ENCODE measurements at places on chromosomes 13 and 19.

DNA sequence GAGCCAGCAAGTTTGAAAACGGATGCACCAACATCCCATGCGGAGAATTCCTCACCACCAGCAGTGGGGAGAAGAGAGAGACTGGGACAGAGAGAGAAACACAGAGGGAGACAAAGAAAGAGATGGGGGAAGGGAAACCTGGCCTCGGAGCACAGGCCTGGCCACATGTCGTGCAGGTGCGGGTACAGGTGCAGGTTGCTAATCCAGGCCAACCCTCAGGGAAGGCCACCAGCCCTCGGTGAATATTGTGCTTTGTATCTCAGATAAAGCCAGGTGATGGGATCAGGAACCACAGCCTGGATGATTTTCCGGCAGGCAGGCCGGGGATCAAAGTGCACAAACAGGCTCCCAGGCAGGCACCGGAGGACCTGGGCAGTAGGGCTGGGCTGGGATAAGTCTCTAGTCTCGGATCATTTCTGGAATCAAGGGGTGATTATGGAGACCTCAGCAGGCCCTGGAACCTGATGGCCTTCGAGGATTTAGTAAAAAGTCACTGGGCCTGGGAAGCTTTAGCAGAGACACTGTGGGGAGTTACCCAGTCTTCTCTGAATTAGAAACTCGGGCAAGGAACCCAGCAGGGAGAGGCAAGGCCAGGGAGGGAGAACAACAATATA, 3.7 kb downstream of the GAS6 start:
- DNase-seq: no peak

DNA sequence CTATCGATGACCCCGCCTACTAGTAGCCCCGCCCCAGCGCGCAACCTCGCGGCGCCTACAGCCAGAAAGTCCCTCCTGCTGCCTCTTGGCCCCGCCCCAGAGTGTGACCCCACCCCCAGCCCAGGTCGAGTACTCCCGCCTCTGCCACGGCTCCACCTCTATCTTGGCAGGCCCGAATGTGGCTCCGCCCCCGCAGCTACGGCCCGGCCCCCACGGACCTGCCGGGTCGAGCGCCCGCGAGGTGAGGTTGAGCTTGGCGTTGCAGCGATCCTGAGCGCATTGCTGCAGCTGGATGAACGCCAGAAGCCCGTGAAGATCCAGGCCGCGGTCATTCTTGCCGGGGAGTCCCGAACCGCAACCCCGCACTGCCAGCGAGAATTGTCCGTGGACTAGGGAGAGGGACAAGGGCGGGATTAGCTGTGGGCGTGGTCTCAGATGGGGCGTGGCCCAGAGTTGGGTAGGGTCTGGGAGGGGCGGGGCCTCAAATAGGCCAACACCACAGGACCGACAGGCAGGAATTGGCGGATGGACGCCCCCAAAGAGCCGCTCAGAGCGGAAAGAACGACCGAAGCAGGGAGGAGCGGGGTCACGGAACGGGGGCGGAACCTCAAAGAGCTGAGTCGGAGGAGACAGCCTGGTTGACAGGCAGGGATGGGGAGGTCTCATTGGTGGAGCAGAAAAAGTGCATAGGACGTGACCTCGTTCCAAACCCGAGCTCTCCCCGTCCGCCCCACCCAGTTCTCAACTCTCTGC, 1.9 kb downstream of the LYPD3 start:
- DNase-seq: peak; percentile 97

DNA sequence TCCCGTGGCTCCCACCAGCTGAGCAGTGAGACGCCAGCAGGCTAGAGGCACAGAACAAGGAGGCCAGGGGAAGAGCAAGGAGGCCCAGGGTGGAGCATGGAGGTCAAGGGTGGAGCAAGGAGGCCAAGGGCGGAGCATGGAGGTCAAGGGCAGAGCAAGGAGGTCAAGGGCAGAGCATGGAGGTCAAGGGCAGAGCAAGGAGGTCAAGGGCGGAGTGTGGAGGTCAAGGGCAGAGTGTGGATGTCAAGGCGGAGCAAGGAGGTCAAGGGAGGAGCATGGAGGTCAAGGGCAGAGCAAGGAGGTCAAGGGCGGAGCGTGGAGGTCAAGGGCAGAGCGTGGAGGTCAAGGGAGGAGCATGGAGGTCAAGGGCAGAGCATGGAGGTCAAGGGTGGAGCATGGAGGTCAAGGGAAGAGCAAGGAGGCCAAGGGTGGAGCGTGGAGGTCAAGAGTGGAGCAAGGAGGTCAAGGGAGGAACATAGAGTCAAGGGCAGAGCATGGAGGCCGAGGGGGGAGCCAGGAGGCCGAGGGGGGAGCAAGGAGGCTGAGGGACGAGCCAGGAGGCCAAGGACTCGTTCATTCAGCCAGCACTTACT, 27.7 kb downstream of the DPF1 start:
- no peak for DNase-seq

DNA sequence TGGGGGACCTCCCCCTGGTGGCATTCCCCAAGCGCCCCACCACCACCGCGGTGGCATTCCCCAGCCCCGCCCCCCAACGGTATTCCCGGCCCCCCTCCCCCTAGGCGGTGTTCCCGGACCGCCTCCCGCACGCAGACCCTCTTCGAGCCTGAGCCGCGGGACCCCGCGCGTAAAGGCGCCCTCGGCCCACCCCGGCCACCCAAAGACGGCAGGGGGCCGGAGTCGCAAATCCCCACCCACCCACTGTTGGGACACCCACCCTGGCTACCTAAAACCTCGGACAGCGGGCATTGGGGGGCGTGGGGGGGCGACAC, 22.4 kb downstream of the OLFM2 start:
- DNase-seq: no peak

- no peak for DNase-seq
Observed at GRCh38 chr13:37656247-37656940, 57.8 kb upstream of the POSTN start.

- DNase-seq: no peak
Observed at GRCh38 chr13:80668452-80668851, 327.5 kb upstream of the SPRY2 start.

GRCh38 chr13:24261566-24261965, 47.8 kb upstream of the C1QTNF9 start:
- DNase-seq: no peak

DNA sequence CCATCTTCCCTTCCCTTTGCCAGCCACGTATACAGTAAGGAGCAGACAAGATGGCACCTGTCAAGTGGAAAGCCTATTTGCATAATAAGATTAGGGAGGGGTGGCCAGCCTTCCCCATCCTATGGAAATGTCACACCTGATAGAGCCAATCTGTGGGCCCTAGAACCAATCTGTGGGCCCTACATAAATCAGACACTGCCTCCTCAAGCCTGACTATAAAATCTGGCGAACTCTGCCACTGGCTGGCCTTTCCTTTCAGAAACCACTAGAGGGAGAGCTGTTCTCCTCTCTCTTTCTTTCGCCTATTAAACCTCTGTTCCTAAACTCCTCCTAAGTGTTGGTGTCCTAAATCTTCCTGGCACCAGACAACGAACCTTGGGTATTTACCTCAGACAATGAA, 231.5 kb upstream of the KLHL1 start:
- DNase-seq: no peak

GRCh38 chr19:13018035-13018914, 23.0 kb downstream of the NFIX start:
- no peak for DNase-seq

GRCh38 chr13:46614582-46614981, 61.6 kb downstream of the LRCH1 start:
- no peak for DNase-seq

DNA sequence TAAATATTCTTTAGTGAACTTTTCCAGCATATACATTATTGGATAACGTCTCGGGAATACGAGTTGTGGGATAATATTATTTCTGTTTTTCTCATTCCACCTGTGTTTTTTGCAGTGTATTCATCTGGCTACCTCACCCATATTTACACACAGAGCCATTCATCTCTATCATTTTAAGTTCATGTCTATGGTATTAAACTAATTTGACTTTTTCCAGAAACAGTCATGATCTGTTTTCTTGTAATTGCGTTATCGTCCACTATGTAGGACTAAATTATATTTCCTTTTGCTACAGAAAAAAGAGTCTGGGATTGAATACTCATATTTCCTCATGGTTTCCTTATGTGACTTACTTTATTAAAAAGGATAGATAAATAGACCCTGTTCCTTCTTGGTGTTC, 2.7 kb downstream of the ATP11A start:
- no peak for DNase-seq

DNA sequence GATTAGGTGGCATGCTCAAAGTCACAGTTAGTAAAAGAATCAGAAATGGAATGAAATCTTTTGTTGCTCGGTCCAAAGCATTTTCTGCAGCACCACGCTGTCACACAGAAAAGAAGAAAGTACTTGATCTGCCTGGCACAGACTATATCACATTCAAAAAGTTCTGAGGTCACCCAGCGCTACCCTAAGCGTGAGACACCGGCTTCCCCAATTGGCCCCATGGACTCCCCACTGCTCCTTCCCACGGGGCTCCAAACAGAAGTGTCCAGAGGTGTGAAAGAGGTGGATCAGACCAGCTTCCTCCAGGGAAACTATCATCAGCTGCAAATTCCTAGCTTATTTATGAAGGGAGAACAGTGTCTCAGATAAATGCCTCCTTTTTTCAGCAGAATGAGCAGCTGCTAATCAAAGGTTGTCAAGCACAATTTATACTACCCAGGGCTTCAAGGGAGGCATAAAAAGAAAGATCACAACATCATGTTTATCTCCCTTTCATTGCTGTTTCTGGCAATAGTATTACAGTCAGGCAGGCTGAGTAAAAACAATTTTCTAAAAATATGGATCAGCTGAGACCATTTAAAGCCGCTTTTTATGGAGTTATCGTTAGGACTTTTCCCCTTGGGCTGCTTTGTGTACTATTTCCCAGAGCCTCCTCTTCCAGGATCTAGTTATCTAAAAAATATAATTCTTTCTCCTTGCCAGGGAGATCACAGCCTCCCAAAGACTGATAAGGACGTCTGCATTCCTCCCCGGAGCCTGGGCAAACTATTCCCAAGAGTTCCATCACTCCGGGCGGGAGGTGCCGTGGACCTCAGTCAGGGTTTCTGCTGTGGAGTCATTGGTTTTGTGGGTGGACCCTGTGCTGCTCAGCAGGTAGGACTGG, 208.0 kb downstream of the LHFPL6 start:
- DNase-seq: no peak

GRCh38 chr19:16371540-16371986, 46.9 kb downstream of the KLF2 start:
- no peak for DNase-seq

- DNase-seq: no peak
Observed at GRCh38 chr19:16795731-16796130, 33.5 kb upstream of the SIN3B start.

- DNase-seq: no peak
Observed at GRCh38 chr13:75308222-75308621, 173.7 kb downstream of the TBC1D4 start.

GRCh38 chr13:110123041-110123809, 183.7 kb downstream of the COL4A1 start:
- no peak for DNase-seq

- DNase-seq: no peak
Observed at GRCh38 chr13:36666477-36667229, 7.2 kb upstream of the SERTM1 start.

GRCh38 chr13:80437231-80437630, 96.3 kb upstream of the SPRY2 start:
- DNase-seq: no peak

GRCh38 chr13:94109715-94110374, 369.6 kb downstream of the DCT start:
- DNase-seq: no peak

DNA sequence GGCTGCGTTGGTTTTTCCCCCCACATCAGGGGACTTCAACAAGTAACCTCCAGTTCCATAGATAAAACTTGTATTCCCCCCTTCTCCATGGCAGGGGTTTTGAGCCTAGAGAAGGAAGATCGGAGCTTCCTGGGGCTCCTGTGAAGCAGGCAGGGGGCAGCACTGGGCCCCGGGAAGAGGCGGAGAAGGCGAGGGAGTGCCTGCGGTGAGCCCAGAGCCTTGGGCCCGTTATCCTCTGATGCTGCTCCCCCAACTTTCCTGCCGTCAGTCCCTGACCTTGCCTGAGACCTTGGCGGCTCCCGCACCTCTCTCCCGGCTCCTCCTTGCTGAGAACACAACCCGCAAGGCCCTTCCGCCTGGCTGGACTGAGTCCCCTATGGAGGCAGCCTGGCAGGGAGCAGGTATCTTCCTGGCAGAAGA, 2.5 kb downstream of the LIPE start:
- no peak for DNase-seq

GRCh38 chr13:91482427-91482826, 84.0 kb downstream of the GPC5 start:
- no peak for DNase-seq

- no peak for DNase-seq
Observed at GRCh38 chr13:92436924-92437323, 789.7 kb upstream of the GPC6 start.

DNA sequence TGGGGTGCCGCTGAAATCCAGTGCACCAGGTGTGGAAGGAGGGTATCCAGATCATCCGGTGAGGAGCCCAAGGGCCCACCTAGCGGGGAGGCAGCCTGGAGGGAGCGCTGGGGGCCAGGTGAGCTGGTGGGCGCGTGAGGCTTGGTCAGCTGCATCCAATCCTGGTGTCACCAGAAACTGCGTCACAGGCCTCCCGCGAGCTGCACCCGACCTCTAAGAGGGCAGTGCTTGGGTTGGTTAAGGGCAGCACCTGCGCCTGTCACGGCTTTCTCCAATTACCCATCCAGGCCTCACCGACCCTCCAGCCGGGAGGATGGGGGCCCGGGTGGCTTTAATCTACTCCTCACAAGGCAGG, 284 bp downstream of the RNF17 start:
- DNase-seq: no peak

- DNase-seq: no peak
Observed at GRCh38 chr13:44573071-44573470, 3.1 kb downstream of the TSC22D1 start.

DNA sequence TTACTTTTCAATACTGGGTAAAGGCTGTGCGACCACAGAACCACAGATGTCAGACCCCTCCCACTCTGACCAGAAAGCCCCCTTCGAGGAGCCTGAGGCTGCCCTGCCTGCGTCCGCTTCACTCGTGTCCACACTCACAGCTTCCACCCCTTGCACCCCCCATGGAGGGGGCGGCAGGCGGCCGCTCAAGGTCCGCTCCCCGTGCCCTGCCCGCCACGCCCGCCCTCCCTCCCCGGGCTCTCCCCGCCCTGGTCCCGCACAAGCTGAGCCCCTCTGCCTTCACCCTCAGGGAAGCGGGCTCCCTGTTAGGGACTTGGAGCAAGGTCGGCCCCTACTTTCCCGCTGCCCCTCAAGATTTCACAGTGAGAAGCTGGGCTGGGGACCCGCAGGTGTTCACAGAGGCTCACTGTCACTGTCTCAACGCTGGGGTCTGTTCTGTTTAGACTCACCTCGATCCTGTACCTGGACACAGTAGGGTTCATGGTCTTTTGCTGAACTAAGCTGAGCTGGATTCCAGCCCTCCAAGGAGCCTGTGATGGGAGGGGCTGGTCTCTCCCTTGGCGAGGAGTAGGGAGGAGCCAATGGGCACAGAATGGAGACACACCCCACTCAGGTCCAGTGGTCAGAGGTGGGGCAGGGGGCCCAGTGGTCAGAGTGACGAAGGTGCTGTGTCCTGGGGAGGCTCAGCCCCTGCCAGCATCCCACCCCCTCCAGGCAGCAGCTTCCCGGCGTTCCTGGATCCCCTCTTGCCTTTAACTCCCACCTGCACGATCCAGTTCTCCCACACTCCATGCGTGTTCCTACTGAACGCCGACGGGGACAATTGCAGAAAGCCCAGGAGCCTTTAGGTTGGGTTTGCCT, 69.5 kb downstream of the SPACA7 start:
- DNase-seq: no peak

GRCh38 chr19:17240062-17240752, 5.5 kb downstream of the NR2F6 start:
- no peak for DNase-seq

- DNase-seq: no peak
Observed at GRCh38 chr13:39023761-39024160, 14.1 kb downstream of the PROSER1 start.

All from omental fat pad (tissue), 4 donors.